ENCODE measurements at places on chromosomes 11 and 22. TPM values are rescaled to one million over a fixed set of nuclear protein-coding genes. Genes with fewer than 3 reads are reported as not detected.

Gene MRGPRF
- 38.8 TPM for total RNA-seq

Gene PKP3
- 36.6 TPM for total RNA-seq

Gene KRTAP5-1
- total RNA-seq, result not detected

Gene MS4A4E
- not detected for total RNA-seq

Gene PRRG4
- total RNA-seq, result 6.0 TPM

Gene IFITM5
- 0.96 TPM for total RNA-seq

Gene CWF19L2
- 34.7 TPM for total RNA-seq

Gene OR2AT4
- 10.1 TPM for total RNA-seq

- DNase-seq, result no peak
Observed at GRCh38 chr22:16774911-16775500, 50.2 kb downstream of the XKR3 start.

DNA sequence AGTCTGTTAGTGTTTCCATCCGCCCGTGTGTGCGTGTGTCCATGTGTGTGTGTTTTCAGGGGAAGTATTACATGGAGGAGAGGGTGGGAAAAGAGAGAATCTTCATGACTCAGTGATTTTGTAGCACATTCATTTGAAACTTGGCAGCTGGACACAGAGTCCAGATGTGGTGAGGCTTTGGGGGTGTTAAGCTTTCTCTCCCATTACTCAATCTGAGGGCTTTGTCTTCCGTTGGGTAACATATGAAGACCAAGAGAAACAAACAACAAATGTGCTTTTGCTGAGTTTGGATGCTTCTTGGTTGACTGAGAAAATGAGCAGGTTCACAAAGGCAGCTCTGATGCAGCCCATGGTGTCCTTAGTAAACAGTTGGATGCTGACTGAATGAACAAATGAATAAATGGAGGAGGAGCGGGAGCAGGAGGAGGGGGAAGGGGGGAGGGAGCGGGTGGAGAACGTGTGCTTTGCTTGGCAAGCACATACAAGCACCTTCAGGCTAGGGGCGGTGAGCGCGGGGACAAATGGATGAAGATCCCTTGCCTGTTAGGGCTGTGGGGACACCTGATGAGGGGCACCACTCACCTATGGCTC, 104.3 kb downstream of the ST3GAL4 start:
- peak; percentile 89 for DNase-seq

- no peak for DNase-seq
Observed at GRCh38 chr11:9099617-9100016, 8.2 kb upstream of the SCUBE2 start.

DNA sequence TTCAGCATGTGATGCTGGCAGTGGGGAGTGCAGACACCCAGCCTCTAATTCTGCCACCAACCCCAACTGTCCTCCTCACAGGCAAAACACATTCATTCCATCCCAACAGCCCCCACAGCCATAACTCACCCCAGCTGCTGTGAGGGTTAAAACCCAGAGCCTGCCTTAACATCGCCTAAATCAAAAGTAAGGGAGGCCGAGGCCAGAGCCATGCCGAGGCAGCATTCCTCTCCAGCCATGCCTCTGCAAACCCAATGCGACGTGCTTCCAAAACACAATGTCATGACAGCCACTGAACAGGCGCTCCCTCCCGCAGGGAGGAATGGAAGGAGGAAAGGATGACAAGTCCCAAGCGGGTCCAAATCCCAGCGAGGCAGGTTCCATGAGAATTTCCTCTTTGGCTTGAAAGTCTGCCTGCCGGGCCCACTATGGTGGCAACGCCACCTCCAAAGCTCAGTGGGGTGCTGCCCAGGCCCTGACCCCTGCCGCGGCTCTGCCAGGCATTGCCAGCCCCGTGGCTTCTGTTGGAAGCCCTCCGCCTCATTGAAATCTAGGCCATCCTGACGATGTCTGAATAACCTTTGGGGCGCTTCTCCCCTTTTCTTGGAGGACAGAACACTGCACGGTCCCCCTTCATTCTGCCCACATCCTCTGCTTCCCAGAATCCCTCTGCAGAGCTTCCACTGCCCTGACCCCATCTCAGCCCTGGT, 472.3 kb downstream of the BRD1 start:
- no peak for DNase-seq

DNA sequence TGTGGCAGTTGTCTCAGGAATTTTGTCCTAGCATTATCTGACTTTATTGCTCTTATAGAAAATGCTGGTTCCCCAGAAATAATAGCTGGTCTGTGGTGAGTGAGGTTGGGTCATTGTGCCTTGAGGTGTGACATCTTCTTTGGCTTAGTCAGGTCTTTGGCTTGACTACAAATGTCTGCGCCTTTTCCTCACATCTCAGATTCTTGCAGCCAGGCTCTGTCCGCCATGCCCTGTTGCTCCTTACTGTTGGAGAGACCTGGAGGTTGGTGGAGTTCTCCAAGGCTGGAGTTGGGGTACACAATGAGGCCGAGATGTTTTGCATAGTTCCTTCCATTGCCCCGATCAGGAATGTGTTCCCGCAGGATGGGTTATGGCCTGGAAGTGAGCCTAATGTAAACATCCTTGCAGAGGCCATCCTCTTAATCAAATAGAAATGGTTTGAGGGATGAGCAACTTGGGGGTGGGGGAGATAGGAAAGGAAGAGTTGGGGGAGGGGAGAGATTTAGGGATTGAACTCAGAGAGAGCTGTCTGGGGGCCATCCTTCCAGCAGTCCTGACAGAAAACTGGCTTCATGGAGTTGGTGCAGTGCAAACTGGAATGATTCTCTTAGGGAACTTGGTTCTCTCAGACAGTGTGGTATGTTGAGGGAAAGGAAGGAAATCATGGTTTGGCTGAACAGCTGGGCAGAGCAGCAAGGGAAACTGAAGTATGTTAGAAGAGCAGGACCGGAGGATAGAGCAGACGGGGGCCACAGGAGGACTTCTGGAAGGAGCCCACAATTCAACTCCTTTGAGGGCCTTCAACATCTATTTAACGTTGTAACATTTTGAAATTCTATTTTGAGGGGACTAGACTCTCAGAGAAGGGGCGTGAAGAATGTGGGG, 49.9 kb downstream of the ZBTB16 start:
- no peak for DNase-seq

DNA sequence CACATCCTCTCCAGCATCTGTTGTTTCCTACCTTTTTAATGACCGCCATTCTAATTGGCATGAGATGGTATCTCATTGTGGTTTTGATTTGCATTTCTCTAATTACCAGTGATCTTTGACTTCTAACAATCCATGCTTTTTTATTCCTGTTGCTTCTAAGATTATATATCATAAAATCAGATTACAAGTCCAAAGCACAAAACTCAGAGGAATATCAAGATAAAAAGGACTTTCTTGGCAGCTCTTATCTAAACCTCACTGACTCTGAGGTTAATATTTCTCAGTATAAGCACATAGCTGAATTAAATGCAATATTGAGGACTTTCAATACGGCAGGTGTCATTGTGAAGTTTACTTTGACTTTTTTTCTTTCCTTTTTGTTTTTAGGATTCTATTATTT, 11.4 kb downstream of the SLC5A12 start:
- DNase-seq, result no peak

DNA sequence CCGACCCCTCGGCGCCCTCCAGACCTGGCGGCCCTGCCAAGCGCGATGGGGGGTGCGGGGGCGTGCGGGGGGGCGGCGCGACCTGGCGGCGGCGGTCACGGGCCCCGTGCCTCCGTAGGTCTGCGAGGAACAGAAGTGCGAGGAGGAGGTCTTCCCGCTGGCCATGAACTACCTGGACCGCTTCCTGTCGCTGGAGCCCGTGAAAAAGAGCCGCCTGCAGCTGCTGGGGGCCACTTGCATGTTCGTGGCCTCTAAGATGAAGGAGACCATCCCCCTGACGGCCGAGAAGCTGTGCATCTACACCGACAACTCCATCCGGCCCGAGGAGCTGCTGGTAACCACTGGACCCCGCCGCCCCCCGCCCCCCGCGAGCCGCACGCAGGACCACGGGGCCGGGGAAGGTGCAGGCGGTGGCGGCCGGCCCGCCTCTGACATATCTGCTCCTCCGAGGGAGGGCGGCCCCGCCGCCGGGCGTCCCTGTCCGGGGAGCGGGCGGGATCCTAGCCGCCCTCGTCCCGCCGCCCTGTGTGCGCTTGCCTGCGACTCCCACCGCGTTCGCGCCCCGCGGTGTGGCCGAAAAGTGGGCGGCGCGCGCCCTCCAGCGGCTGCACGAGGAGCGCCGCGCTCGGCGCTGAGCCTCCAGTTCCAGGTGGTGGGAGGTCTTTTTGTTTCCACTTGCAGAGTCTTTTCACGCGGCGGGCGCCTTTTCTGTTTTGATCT, 2.1 kb downstream of the CCND1 start:
- DNase-seq, result peak; percentile 84

GRCh38 chr11:15816260-15816871, 540.0 kb downstream of the SOX6 start:
- peak; percentile 54 for DNase-seq

DNA sequence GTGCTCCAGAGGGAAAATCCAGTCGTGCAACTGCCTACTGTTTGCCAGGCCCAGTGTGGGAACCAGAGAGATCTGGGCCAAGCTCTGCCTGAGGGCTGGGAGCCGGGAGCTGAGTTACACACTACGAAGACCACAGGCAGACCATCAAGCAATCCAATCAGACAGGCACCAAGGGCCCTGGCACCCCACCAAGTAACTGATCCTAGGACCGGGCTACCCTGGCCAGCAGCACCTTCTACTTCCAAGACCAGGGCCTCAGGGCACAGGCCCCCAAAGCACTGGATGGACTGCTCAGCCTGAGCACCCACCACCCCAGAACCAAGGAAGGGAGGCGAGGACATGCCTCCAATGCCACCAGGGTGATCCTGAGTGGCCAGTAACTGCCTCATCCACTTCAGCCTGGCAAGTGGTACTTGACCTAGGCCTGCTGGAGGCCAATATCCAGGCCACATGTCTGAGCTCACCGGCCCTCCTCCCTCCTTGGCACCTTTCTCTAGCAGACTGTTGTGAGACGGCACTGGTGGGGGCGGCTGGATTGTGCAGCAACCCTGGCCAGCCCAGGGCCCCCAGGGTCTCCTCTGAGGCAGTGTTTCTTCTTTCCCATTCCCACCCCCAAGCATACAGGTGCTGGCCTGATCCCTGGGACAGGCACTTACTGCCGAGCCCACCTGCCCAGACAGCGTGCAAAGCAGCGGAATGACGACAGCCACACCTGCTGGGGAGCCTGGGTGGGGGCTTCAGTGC, 20.7 kb upstream of the ARFGAP3 start:
- no peak for DNase-seq

DNA sequence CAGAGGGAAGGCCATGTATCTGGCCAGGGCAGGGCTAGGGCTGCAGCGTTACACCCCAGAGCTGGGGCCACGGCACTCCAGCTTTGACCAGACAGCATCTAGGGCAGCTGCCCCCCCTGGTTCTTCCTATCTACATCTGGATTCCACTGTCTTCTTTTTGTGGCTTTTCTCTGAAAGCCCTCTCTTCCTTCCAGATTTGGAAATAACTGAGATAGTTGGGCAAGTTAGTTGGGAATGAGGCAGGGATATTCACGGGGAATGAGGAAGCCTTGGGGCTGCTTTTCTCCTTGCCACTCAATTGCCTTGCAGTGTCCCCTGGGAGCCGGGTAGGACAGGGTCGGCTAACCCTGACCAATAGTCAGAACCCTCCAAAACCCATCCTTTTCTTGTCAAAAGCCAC, 26.8 kb downstream of the CLMP start:
- no peak for DNase-seq

DNA sequence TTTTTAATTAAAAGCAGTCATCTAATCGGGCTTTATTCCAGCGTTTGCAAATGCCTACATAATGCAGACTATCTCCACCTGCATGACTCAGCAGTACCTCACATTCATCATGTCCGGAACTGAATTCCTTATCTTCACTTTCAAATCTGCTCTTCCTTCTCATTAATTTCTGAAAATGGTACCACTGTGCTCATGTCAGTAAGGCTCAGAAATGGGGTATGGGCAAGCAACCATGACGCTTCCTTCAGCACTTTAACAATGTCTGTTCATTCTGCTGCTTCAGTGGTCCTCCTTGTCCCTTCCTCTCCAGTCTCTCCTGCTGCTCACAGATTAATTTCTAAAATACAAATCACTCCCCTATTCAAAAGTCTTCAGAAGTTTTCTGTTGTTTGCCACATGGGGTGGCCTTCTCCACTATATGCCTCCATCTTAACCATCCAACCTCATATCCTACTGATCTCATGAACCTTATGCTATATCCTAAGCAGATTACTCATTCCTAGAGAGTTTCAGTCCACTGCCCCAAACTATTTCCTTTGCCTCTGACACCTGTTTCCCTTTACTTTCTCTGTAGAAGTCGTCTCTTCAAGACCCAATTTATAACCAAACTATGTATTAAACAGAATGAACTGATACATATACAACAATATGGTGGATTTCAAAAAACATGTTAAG, 7.0 kb downstream of the GTF2H1 start:
- DNase-seq, result no peak

GRCh38 chr11:75497788-75498409, 27.8 kb downstream of the GDPD5 start:
- no peak for DNase-seq

- DNase-seq, result no peak
Observed at GRCh38 chr22:27724157-27724556, 77.4 kb downstream of the MN1 start.

DNA sequence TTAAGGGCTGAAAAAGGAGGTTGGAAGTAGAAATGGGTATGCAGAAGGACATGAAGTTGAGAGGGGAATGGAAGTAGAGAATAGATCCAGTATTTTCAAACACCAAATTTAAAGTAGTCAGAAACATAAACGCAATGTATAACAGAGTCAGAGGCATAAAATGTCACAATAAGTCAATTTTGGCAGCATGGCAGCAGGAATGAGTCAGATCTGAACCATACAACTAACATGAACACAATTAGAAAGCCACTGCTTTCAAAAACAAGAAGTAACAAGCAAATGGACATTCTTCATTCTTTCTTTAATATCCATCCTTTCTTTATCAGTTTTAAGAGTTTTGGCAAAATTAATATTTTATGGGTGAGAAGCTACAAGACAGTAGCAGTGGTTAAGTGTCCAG, 2.5 kb downstream of the CHORDC1 start:
- DNase-seq, result no peak
